ENCODE measurements at places on chromosomes 16 and 17.

- no peak for DNase-seq
Measured at GRCh38 chr16:89110641-89111040, 17.0 kb downstream of the ACSF3 start.

- peak; percentile 73 for DNase-seq
Measured at GRCh38 chr17:70905796-70906195, 736.5 kb downstream of the KCNJ2 start.

DNA sequence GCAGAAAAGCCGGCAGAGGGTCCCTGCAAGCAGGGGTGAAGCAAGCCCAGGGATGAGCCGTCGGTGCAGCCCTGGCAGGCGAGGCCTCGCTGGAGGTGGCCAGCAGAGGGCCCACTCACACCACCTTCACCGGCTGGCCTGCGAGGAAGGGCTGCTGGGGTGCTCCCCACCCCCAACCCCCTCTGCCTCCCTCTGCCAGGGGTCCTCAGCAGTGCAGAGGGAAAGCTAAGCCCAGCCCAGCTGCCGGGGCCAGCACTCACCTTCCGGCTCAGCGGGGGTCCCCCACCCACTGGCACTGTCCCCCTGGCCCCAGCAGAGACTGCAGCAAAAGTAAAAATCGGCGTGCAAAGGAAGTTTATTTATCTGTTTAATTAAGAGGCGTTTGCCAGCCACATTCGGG, 113.4 kb downstream of the ENGASE start:
- peak; percentile 1 for DNase-seq

- no peak for DNase-seq
Measured at GRCh38 chr16:51392521-51393187, 241.6 kb upstream of the SALL1 start.

GRCh38 chr17:77746896-77747554, 211.5 kb upstream of the TNRC6C start:
- DNase-seq = no peak

DNA sequence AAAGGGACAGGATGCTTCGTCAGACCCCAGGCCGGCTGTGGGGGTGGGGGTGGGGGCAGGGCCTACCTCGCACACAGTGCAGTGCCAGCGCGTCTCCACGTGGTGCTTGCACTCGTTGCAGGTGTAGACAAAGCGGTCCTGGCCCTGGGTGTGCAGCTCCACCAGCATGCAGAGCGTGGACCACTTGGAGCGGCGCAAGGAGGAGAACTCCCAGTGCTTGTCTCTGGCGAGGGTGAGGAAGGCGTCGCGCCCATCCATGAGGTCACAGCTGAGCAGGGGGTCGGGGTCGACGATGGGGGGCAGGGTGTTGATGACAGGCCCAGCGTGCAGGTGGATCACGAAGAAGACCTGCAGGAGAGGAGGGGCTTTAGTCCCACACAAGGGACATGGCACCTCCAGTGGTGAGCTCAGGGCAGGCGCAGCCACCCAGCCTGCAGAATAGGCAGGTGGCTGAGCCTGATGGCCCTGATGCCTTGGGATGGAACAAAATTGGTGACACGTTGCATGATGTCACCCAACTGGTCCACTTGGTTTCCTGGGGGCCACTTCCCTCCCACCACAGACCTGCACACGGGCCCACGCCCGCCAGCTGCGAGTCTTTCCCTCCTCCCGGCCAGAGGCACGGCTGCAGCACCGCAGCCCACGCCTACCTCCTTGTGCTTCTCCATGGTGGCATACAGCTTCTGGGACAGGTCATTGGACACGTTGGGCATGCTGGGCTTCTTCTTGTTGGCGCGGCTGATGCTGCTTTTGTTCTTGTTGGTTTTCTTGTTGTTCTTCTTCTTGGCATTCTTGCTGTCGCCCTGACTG, 14.0 kb upstream of the TRAP1 start:
- DNase-seq = no peak

GRCh38 chr16:27745348-27745747, 195.4 kb downstream of the KATNIP start:
- DNase-seq = no peak

DNA sequence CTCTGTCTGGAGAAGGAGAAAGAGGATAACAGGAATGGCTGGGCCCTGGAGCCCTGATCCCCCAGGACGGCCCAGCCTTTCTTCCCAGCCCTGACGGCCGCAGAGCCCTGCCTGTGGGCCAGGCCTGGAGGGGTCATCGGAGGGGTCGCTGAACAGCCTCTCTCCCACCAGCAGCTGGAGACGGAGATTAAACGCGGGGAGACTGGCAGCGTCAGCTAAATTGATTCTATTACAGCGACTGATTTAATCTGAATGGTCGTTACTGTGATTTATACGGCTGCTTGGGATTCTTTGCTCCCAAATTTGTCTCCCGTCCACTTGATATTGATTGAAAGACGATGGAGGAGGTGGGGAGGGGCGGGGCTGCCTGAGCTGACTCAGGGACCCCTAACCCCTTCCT, 7.1 kb upstream of the CDH15 start:
- DNase-seq = no peak

DNA sequence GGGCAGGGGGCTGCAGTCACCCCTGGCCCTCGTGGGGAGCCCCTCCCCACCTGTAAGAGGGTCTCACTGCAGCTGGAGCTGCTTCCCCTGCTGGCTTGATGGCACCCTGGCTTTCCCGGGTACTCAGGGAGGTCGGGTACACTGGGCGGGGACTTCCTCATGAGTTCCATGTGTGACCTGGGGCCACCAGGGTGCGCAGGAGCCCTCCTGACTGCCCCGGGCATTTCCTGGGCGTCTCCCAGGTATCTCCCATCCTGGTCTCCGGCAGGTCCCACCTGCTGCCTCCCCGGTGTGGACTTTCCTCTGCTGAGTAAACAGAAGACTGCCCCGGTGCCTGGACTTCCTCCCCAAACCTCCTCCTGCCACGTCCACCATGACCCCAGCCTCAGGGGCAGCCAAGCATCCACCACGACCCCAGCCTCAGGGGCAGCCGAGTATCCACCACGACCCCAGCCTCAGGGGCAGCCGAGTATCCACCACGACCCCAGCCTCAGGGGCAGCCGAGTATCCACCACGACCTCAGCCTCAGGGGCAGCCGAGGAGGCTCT, 40.9 kb downstream of the CBFA2T3 start:
- no peak for DNase-seq

DNA sequence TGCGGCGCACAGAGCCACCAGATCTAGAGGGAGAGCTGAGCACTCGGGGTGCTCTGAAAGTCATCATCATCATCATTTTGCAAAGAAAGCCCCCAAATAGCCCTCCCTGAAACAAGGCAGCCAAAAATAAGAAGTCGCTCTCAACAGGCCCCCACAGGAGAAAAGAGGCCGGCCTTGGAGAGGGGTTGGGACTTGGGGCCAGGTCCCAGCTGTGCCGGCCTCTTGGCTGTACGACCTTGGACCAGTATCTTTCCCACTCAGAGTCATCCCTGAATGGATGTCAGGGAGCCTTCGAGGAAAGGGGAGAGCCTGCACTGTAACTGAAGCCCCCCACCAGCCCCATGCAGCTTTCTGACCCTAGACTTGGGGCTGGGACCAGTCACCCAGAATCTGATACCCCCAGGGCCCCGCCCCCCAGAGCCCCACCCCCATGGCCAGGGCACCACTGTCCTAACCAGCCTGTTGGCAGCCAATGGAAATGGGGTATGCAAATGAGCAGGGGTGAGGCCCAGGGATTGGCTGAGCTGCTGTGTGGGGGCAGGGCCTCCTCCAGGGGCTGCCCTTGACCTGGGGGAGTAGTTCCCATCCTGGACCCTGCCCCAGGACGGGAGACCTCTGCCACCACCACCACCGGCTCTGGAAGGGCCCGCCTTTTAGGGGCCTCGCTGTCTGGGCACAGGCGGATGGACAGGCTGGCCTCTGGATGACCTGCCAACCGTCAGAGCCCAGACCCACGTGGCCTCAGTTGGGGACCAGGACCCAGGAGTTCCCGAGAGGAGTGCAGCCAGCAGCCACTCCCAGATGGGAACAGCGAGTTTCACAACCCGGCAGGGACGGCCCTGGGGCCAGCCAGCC, 15.4 kb downstream of the ZFPM1 start:
- DNase-seq = peak; percentile 25

DNA sequence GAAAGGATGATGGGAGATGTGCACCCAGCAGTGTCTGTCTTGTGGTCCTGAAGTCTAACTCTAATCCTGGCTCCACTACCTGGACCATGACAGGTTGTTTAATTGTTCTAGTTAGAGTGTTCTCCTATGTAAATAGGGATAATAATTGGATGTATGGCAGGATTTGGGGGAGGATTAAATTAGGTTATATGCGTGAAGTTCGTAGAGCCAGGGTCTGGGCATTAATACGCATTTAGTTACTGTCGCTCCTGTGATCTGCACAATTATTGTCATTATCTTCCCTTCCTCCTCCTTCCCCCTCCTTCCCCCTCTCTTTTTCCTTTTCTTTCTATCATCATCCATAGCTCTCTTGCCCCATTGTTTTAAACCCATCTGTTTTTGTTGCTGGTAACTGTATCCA, 210.3 kb downstream of the WWOX start:
- DNase-seq = no peak

DNA sequence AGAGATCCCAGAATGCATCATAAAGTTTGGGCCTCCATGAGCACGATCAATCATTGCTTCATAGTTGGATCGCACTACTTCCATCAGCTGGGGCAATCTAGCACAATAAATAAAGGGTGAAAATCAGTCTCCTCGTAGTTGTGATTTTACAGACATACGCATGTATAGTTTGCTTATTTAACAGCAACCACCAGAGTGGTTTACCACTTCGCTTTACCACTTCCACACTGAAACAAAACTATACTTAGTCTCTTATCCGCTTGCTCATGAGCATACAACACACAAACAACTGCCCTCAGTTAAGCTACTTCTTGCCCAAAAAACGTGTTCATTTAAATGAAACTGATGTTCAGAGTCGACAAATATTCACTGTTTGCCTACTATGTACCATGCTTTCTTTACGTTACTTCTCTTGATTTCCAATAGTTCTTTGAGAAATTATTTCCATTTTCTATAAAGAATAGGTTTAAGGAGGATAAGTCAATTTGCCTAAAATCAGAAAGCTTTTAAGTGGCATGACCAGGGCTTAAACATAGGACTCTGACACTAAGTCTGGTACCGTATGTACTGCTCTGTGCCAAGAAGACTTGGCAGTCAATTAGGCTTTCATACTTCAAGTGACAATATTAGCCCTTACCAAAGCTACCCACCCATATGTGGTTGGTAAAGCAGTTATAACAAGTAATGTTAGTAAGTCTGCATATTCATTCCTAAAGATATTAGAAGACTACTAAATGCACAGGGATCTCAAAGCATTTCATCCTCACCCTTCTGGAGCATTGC, 22.0 kb downstream of the SETD6 start:
- DNase-seq = no peak

DNA sequence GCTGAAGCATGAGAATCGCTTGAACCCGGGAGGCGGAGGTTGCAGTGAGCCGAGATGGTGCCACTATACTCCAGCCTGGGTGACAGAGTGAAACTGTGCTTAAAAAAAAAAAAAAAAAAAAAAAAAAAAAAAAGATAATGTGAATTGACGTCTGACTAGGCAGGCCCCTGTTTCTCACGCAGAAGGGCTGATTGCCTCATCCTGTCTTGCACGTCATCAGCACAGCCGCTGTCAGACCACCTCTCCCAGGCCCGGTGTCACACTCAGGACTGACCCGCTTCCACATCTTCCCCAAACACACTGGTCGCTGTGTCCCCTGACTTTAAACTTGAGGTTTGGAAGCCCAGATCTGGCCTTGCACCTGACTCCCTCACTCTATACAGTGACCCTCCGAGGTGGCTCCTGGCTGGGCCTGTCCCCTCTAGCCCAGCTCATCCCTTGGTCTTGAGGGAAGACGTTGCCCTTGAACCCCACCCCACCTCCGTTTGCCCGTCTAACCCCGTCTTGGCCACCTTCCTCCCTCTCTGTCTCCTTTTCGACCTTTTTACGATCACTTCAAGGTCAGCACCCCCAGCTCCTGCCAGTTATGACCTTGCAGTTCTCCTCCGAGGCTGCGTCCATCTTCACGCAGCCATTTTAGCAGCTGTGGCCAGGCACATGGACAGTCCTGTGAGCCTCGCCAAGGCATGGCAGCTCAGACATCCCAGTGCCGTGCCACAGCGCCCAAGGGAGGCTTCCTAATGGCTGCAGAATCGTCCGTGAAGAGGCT, 149.9 kb upstream of the PLCG2 start:
- no peak for DNase-seq

GRCh38 chr17:46738544-46738943, 79.9 kb downstream of the WNT3 start:
- no peak for DNase-seq

- DNase-seq = no peak
Measured at GRCh38 chr16:27325736-27326135, 12.0 kb downstream of the IL4R start.

DNA sequence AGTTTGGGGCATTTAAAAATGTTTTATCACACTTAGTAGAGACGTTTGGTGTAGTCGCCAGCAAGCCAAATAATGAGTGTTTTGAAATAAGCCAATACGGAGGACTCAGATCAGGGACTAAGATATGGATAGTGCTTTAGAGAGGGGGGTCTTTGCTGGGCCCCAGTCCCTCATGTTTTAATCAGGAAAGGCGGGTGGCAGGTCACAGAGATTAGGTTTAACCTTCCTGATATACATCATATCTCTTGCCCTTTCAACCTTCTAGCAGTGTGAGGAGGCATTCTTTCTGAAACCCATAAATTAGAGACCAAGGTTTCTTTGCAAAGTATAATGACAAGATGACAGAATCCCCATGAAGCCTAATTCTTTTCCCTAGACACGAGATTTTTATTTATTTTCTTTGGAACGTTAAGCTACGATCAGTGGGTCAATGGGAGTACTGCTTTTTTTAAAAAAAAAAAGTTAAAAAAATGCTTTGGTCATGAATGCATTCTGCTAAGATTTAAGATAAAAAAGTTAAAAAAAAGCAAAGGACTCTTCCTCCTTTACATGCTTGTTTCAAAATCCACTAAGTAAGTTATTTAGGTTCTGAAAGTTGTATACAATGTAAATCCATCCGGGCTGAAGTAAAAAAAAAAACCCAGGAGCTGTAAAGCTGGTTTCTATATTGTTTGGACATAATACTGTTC, 572.1 kb upstream of the SALL1 start:
- no peak for DNase-seq

DNA sequence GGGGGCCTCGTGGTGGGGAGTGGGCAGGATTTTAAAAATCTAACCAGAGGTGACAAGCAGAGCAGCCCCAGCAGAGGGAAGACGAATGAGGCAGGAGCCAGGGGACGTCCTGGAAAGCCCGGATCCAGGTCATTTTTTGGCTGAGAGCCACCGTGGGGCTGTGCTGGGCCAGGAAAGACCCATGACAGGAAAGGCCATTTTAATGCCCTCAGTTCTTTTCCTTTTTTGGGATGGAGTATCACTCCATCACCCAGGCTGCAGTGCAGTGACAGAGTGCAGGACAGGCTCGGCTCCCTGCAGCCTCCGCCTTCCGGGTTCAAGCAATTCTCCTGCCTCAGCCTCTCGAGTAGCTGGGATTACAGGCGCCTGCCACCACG, 30.5 kb upstream of the JPH3 start:
- no peak for DNase-seq

- no peak for DNase-seq
Measured at GRCh38 chr17:47291242-47291873, 32.4 kb upstream of the EFCAB13 start.

GRCh38 chr17:50290933-50291332, 16.7 kb downstream of the TMEM92 start:
- no peak for DNase-seq

Data from SW 1271 (cell line).